ENCODE measurements at places on chromosomes 11 and 22. TPM values are rescaled to one million over a fixed set of nuclear protein-coding genes. Genes with fewer than 3 reads are reported as not detected.
A peak's percentile ranks its signal among the peaks of the same experiment; 100 is the strongest.

Gene MS4A7
- total RNA-seq = 0.79 TPM

Gene POTEH
- total RNA-seq = not detected

Gene SMC1B
- not detected for total RNA-seq

Gene APOBEC3G
- 37.5 TPM for total RNA-seq

Gene ZNF215
- total RNA-seq = 0.10 TPM

Gene EFCAB6
- 0.32 TPM for total RNA-seq

Gene FGF19
- total RNA-seq = not detected

Gene FLRT1
- total RNA-seq = not detected

DNA sequence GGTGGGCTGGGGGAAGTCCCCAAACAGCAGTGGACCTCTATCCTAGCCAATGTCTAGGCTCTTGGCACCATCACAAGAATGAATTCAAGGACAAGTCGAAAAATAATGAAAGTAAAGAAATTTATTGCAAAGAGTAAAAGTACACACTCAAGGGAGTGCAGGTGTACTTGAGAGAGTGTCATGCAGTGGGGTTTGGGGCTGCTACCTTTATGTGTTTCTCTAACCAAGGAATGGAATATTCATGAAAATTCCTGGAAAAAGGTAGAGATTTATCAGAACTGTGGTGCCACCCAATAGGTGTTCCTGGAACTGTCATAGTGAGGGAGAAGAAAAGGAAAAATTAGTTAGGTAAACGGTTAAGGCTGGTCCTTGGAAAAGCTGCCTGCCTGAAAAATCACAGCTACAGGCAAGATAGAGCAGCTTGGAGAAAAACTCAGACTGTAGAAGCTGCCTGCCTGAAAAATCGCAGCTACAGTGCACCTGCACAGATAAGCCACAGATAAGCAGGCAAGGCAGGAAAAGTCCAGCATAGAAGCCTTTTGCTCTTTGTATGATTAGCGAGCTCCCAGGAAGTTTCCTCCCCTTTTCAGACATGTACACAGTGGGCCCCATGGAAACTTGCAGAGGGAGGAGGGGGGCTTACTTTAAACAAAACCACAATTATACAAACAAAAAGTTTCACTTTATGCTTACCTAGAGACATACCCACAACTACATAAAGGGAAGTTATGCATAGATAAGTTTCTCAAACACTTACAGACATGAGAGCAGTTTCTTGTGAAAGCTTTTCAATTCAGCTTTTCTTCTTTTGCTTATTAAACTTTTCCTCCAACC lies 71.4 kb upstream of the B3GNT6 start:
- H3K4me1 ChIP-seq = no peaks in the 10 kb centered on the region
- H3K4me3 ChIP-seq = no peak overlapping the region
- DNase-seq = no peak
- no peak overlapping the region for H3K27ac ChIP-seq

GRCh38 chr11:16380941-16381568 lies 24.7 kb upstream of the SOX6 start:
- no peak for DNase-seq
- no peak overlapping the region for H3K4me3 ChIP-seq
- H3K36me3 ChIP-seq = no peaks in the 10 kb centered on the region

DNA sequence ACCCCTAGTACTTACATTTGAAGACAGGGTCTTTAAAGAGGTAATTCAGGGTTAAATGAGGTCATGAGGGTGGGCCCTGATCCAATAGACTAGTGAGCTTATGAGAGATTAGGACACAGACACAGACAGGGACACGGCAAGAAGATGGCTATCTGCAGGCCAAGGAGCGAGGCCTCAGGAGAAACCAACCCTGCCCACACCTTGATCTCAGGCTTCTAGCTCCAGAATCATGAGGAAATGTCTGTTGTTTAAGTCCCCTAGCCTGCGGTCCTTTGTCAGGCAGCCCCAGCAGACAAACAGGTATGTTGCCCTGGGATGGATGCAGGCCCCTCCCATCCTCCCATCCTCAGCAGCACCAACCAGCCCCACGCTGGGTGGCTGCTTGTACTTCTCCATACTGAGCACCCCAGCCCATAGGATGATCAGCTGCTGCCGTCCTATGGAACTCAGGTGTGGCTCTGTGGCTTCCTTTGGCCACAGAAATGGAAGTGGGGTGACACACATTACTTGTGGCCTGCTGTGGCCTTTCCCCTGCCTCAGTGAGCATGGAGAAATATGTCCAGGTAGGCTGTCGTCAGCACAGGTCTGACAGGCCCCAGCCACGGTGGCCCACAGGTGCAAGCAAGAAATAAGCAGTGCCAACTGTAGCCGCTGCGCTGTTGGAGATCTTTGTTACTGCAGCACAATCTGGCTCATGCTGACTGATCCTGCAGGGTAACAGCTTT lies 7.9 kb downstream of the GNB1L start:
- no peak overlapping the region for H3K4me3 ChIP-seq
- no peak for DNase-seq
- no peaks in the 10 kb centered on the region for H3K27me3 ChIP-seq
- no peak overlapping the region for H3K27ac ChIP-seq
- H3K4me1 ChIP-seq = peaks cover 7% of the 10 kb centered on the region
- peaks cover 31% of the 10 kb centered on the region for H3K36me3 ChIP-seq

- H3K4me1 ChIP-seq = no peaks in the 10 kb centered on the region
- H3K27ac ChIP-seq = no peak overlapping the region
- H3K27me3 ChIP-seq = peaks cover 5% of the 10 kb centered on the region
- no peak overlapping the region for H3K4me3 ChIP-seq
Observed at GRCh38 chr11:94758666-94759065, 9.5 kb upstream of the AMOTL1 start.

DNA sequence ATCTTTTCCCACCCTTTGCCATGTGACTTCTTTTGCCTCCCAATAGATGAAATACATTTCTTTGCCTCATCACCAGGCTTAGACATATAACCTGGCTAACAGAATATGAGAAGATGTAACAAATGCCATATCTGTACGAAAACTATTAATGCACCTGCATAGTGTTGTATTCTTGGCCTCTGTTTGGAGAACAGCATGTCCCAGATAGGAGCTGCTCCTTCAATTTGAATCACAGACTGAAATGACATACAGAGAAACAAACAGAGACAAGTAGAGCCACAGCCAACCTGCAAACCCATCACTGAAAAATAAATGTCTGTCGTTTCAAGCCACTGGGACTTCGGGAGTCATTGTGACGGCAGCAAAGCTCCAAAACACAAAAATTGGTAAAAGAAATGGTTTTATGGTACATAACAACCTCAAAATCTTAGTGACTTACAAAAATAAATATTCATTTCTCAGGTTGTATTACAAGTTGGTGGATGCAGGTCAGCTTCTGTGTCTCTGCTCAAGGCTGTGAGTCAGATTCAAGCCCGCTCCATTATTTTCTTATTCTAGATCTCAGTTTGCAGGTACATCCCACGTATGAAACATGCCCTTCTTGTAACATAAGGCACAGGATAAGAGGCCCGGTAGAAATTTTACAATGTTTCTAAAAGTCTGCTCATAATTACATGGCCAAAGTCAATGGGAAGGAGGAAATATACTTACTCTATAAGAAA lies 171.3 kb upstream of the SOX6 start:
- H3K27me3 ChIP-seq = no peaks in the 10 kb centered on the region
- DNase-seq = no peak
- H3K27ac ChIP-seq = no peak overlapping the region
- H3K4me3 ChIP-seq = no peak overlapping the region
- H3K4me1 ChIP-seq = no peaks in the 10 kb centered on the region

GRCh38 chr11:67416416-67417335 lies 1.2 kb downstream of the CARNS1 start:
- peak overlapping the region; percentile 72 for H3K27ac ChIP-seq
- H3K27me3 ChIP-seq = no peaks in the 10 kb centered on the region

- no peaks in the 10 kb centered on the region for H3K4me1 ChIP-seq
- DNase-seq = no peak
- peaks cover 38% of the 10 kb centered on the region for H3K36me3 ChIP-seq
- H3K27ac ChIP-seq = no peak overlapping the region
- no peaks in the 10 kb centered on the region for H3K27me3 ChIP-seq
Observed at GRCh38 chr11:83265331-83265730, 20.8 kb downstream of the CCDC90B start.

DNA sequence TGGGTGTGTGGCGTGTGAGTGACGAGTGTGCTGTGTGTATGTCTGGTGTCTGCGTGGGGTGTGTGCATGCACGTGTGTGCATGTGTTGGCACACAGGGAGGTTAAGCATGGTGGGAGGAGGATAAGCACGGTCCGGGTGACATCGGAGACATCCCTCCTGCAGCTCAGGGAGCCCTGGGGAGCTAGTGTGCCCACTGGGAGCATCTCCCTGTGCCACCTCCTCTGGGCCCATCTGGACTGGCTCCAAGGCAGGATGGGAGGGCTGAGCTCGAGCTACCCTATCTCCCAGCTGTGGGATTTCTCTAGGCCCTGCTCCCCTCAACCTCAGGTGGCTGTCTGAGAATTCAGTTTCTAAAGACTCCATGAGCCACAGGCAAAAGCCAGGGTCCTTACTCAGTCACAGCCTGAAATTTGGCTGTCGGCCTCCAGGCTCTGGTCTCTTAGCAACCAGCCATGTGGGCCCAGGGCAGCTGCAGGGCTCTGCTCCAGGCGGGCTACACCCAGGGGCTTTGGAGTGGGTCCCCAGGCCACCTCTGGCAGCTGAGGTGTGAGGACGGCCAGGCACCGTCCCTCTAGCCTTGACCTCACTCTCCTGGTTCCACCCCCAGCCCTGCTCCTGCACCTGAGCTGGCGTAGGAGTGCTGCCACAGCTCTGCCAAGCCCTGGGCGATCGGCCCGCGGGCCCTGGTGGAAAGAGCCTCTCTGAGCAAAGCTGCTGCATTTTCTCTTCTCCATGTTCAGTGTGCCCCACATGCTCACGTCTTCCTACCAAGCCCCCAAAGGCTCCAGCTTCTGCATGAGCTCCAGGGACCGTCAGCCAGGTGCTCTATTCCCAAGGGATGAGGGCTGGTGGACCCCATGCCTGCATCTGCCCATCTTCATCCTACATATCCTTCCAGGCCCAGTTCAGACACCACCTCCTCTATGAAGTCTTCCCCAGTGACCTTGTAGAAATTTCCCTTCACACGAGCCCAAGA lies 39.7 kb downstream of the RTL6 start:
- peaks cover 9% of the 10 kb centered on the region for H3K4me1 ChIP-seq
- H3K27ac ChIP-seq = no peak overlapping the region
- no peak for DNase-seq
- no peaks in the 10 kb centered on the region for H3K36me3 ChIP-seq
- H3K4me3 ChIP-seq = no peak overlapping the region

DNA sequence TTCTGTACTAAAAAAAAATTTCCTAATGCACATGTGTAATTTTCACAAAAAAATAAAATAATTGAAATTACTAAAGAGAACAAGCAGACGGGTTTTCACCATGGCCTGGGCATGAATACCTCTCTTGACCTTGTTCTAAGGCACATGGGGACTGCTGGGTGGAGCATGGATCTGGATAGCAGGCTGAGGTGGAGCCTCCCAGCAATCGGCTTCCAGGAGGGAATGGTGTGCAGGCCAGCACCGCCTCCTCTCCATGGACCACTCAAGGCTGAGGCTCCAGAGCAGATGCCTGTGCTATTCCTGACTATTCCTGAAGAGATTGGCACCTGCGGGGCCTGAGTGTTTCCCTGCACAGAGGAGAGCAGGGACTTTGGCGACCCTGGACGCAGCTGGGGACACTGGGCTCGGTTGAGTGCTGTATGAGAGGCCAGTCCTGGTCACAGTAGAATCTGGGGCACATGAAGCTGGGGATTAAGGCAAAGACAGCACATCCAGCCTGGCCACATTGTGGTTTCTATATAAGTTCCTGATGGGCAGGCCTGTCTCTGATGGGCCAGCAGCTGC lies 963.6 kb downstream of the BRD1 start:
- H3K27me3 ChIP-seq = peaks cover 24% of the 10 kb centered on the region
- no peak overlapping the region for H3K27ac ChIP-seq
- no peaks in the 10 kb centered on the region for H3K36me3 ChIP-seq
- no peak overlapping the region for H3K4me3 ChIP-seq

- no peak overlapping the region for H3K4me3 ChIP-seq
- no peaks in the 10 kb centered on the region for H3K27me3 ChIP-seq
Observed at GRCh38 chr11:134856056-134856971, 444.3 kb upstream of the B3GAT1 start.

- H3K4me1 ChIP-seq = peaks cover 27% of the 10 kb centered on the region
- H3K27me3 ChIP-seq = no peaks in the 10 kb centered on the region
- DNase-seq = no peak
- peaks cover 56% of the 10 kb centered on the region for H3K36me3 ChIP-seq
- H3K27ac ChIP-seq = peak overlapping the region; percentile 88
Observed at GRCh38 chr11:118000850-118001228, 14.6 kb downstream of the IL10RA start.

- no peak overlapping the region for H3K27ac ChIP-seq
- H3K27me3 ChIP-seq = no peaks in the 10 kb centered on the region
- H3K4me1 ChIP-seq = peaks cover 6% of the 10 kb centered on the region
- peaks cover 5% of the 10 kb centered on the region for H3K36me3 ChIP-seq
- H3K4me3 ChIP-seq = no peak overlapping the region
Observed at GRCh38 chr11:8917157-8917825, 6.3 kb downstream of the AKIP1 start.

DNA sequence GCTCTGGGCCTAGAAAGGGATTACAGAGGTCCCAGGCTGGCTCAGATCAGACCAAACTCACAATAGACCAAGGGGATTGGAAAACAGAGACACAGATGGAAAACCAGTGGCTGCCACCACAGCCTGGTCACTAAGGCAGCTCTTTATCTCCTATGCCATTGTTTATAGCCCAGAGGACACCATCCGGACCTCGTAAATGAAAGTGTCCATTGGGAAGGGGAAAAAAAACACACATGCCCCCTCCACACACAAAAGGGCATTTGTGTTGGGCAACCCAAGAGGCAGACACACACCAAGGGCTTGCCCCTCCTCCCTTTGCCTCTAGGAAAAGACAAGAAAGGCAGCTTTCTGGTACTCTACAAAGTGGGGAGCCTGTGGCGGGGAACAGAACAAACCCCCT lies 85.9 kb downstream of the GAB2 start:
- no peak for DNase-seq
- H3K4me3 ChIP-seq = no peak overlapping the region
- H3K36me3 ChIP-seq = no peaks in the 10 kb centered on the region
- no peak overlapping the region for H3K27ac ChIP-seq

GRCh38 chr11:68804786-68805185 lies 36.9 kb downstream of the CPT1A start:
- DNase-seq = no peak
- peaks cover 37% of the 10 kb centered on the region for H3K36me3 ChIP-seq
- no peak overlapping the region for H3K4me3 ChIP-seq
- H3K27me3 ChIP-seq = no peaks in the 10 kb centered on the region

GRCh38 chr11:44366741-44367140 lies 56.8 kb upstream of the ALX4 start:
- H3K27ac ChIP-seq = no peak overlapping the region
- no peak for DNase-seq
- H3K4me3 ChIP-seq = no peak overlapping the region
- H3K4me1 ChIP-seq = no peaks in the 10 kb centered on the region

GRCh38 chr11:126307706-126308105 lies 3.8 kb downstream of the DCPS start:
- H3K4me3 ChIP-seq = no peak overlapping the region
- no peak for DNase-seq
- no peaks in the 10 kb centered on the region for H3K27me3 ChIP-seq
- no peaks in the 10 kb centered on the region for H3K36me3 ChIP-seq
- H3K27ac ChIP-seq = no peak overlapping the region

- no peaks in the 10 kb centered on the region for H3K36me3 ChIP-seq
- peaks cover 82% of the 10 kb centered on the region for H3K27me3 ChIP-seq
- no peak overlapping the region for H3K4me3 ChIP-seq
- no peak for DNase-seq
- H3K4me1 ChIP-seq = no peaks in the 10 kb centered on the region
Observed at GRCh38 chr11:1052133-1053011, 15.9 kb upstream of the MUC6 start.

Measured in T-cell (primary cell).